ENCODE measurements at places on chromosomes 16 and 17.

DNA sequence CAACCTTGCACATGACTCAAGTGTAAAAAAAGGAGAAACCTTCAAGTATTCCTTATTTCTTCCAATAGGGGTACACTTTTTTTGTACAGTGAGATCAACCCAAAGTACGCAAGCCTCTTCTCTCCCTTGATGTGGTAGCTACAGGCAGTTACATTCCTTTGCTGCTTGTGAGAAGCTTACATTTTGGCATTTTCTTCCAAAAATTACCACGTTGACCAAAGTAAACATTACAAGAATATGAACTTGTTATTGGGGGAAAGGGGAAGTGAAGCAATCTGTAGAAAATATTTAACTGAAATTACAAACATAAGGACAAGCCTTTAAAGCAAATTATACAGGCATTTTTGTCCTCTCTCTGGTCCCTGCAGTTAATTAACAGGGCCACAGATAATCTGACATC lies 97.0 kb upstream of the TOB1 start:
- no peak for DNase-seq

DNA sequence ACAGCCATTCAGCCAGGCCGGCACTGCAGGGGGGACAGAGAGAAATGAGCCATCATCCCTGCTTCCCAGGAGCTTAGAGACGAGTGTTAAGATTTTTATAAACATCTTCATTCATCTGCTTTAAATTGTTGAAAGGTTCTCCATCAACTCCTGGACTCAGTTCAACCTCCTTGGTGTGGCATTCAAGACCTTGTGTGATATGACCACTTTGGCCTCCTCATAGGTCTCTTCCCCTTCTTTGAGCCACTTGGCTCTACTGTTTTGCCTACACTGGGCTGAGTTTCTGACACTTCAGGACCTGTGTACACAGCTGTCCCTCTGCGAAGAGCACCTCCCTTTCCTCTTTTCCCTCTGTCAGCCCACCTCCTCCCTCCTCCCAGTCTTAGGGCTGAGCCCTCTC lies 4.3 kb downstream of the DOC2B start:
- no peak for DNase-seq

GRCh38 chr17:13925579-13925978 lies 143.7 kb upstream of the COX10 start:
- no peak for DNase-seq

DNA sequence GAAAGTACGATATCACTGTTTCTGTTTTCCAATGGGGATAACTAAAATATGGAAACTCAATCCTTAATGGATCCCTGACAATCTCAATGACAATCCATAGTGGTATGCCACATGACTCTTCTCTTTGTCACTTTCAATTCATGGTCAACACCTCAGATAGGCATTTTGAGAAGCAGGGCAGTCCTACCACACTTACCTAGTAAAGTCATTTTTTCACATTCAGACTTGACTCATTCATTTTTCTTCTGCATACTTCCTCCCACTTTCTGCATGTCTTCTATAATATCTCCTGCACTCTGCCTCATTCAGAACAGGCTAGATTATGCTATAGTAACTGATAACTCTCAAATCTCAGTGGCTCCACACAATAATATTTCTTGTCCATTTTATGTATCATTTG lies 117.5 kb downstream of the FTO start:
- DNase-seq = no peak

GRCh38 chr17:63918305-63918704 lies 334 bp downstream of the GH1 start:
- no peak for DNase-seq

DNA sequence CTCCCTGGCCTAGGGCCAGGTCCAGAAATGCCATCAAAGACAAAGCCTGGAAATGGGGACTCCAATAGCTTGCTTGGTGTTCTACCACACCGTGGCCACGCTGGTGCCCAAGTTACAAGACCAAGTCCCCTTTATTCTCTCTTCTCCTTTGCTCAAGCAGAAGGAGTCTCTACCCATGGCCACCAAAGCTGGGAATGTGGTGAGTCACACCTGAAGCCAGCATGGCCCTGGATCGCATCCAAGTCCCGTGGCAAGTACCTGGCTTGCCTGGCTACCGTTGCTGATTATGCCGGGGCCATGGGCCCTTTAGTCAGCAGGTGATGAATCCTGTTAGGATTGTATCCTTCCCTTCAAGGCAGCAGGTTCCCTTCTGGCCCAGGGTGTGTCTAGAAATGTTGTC lies 260.0 kb downstream of the HAPSTR1 start:
- DNase-seq = no peak

DNA sequence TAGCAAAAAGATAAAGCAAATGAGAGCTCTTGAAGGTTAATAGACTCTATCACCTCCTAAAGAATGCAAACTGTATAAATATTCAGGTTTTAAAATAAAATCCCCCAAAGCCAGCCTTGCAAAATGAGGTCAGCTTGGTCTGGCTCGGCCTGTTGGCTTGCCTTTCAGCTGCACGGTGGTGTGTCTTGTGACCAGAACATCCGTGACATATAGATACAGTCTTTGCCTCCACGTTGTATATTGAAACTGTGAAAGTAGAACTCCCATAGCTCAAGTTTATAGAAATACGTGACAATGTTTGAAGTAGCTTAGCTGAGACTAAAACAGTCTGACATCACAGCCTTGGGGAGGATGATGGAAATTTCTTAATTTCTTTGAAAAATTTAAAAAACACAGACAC lies 236.6 kb upstream of the MYOCD start:
- DNase-seq = no peak

GRCh38 chr16:6684076-6684673 lies 648.5 kb upstream of the RBFOX1 start:
- no peak for DNase-seq

DNA sequence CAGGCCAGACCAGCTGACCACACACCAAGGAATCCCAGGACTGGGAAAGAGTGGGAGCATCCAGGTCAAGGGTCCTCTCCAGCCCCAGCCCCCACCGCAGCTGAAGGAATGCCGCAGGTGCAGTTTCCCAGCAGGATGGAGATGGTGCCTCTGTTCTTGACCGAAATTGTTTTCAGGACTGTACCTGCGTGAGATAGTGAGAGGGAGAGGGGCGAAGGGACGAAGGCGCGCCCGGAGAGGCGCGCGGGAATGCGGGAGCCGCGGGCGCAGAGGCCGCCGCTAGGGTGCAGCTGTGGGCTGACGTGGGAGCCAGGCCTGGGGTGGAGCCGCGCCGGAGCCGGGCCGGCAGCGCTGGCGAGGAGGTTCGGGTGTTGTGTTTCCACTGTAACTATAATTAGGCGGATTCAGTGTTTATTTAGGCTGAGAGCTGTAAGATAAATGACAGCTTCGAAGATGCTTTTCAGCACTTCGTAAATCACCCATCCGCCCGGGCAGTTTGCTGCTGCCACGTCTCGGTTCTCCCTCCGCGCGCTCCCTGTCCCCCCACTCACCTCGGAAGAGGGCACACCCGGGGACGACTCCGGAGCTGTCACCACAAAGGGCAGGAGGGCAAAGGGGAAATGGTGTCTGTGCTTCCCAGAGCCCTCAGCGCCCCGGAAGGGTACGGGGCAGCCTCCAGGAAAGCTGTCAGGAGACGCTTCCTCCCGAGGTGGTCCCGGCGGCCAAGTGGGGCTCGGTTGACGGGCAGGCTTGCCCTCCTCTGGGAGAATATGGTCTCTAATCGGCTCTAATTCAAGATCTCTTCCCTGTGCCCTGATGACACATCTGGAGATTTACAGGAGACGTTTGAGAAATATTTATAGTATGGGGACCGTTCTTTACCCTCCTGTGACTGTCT lies 38.2 kb downstream of the HOXB1 start:
- peak; percentile 36 for DNase-seq

- no peak for DNase-seq
Observed at GRCh38 chr16:66996983-66997358, 8.6 kb downstream of the CES4A start.

DNA sequence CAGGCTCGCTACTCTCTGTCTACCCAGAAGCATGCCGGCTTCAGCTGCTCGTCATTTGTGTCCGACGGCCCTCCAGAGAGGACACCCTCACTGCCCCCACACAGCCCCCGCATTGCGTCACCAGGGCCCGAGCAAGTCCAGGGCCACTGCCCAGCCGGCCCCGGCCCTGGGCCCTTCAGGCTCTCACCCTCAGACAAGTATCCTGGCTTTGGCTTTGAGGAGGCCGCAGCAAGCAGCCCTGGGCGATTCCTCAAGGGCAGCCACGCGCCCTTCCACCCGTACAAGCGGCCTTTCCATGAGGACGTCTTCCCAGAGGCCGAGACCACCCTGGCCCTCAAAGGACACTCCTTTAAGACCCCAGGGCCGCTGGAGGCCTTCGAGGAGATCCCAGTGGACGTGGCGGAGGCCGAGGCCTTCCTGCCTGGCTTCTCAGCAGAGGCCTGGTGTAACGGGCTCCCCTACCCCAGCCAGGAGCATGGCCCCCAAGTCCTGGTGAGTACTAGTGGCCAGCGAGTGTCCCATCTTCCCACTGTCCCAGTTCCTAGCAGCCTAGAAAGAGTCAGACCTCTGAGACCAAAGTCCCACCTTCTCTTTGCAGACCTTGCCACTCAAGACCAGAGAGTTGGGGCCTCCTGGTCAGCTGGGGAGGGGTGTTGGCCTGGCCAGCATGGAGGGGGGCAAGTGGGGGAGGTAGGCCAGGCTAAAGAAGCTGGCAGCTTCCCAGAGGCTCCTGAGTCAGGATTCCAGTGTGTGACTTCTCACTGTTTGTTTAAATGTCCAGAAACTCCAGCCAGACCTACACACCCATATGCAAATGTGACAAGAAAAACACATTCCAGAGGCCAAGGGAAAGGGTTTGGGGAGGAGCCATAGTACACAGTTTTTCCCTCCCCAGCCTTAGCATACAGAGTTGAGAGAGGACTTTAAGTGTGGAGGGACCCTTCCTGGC lies 18.6 kb downstream of the FOXN1 start:
- DNase-seq = no peak

DNA sequence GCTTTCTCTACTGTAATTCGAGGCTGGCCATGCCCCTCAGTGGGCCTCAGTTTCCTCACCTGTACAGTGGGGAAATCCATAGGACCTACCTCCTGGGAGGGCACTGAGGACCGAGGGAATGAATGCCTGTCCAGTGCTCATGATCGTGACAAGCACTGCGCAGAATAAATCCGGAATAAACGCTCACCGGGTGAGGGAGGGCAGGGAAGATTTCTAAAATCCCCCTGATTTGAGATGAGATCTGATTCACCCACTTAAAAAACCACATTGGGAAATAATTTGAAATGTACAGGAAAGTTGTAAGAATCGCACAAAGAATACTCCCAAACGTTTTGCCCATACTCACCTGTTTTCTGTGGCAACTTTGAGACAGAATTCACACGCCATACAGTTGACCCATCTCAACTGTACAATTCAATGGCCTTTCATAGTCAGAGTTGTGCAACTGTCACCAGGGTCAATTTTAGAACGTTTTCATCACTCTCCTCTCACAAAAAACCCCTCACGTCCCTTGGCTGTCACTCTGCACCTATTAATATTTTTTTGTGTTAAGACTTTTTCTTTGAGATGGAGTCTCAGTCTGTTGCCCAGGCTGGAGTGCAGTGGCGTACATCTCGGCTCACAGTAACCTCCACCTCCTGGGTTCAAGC lies 49.8 kb downstream of the IRF8 start:
- no peak for DNase-seq

DNA sequence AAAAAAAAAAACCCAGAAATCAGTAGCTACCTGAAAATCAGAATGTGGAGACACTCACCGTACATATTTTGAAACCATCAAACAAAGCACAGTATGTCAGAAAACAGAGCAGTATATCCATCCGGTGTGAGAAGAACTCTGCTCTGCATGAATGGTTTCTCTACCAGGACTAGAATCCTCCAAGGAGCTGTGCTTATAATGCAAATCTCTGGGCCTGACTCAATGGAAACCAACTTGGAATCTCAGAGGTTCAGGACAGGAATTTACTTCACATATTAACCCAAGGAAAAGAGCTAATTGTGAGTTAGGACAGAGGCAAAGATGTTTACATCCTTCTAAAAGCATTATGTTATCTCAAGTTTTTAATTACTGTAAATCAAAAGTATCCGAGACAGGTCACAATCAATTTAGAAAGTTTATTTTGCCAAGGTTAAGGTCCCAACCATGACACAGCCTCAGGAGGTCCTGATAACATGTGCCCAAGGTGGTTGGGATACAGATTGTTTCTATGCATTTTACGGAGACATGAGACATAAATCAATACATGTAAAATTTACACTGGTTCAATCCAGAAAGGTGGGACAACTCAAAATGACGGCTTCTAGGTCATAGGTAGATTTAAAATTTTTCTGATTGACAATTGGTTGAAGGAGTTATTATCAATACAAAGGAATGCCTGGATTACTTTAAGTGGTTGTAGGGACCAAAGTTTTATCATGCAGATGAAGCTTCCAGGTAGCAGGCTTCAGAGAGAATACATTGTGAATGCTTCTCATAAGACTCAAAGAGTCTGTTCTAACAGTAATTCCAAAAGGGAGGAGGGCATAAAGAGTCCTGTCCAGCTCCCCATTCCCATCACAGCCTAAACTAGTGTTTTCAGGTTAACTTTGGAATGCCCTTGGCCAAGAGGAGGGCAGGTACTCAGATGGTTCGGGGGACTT lies 164.1 kb downstream of the CDH8 start:
- no peak for DNase-seq
